Left renal pelvis (tissue), 4 donors: ENCODE measurements at places on chromosomes 1 and 21. TPM values are rescaled to one million over a fixed set of nuclear protein-coding genes. Genes with fewer than 3 reads are reported as not detected.

DNA sequence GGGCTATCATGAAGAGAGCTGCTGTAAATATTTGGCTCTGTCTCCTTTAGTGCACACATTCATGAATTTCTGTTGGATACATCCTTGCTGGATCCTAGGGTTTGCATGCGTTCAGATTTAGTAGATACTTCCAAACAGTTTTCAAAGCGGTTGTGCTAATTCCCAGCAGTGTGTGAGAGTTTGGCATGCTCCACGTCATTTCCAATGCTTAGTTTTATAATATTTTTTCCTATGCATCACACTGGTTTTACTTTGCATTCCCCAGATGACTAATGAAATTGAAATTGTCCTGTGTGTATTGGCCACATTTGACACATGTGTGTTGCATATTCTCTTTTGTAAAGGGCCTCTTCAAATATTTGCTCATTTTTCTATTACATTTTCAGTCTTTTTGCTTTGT, 18.5 kb upstream of the AADACL3 start:
- no peak for DNase-seq

DNA sequence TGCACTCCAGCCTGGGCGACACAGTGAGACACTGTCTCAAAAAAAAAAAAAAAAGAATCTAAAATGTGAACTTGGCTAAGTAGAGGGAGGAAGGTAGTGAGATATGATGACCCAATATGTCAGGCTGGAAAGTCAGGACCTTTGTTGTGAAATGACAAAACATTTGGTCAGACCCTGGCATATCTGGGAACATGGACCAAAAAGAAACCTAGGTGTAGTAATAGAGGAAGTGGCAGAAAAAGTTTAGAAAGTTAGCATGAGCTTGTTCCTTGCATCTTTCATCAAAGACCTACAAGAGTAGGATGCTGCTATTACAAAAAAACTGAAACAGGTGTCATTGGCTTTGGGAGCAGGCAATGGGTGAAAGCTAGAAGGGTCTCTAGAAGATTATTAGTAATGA, 7.3 kb upstream of the S100A3 start:
- no peak for DNase-seq

GRCh38 chr1:25914074-25914995, 8.1 kb upstream of the STMN1 start:
- DNase-seq: no peak

- DNase-seq: no peak
These were observed 55.3 kb downstream of the NME7 start for GRCh38 chr1:169312084-169312954.

DNA sequence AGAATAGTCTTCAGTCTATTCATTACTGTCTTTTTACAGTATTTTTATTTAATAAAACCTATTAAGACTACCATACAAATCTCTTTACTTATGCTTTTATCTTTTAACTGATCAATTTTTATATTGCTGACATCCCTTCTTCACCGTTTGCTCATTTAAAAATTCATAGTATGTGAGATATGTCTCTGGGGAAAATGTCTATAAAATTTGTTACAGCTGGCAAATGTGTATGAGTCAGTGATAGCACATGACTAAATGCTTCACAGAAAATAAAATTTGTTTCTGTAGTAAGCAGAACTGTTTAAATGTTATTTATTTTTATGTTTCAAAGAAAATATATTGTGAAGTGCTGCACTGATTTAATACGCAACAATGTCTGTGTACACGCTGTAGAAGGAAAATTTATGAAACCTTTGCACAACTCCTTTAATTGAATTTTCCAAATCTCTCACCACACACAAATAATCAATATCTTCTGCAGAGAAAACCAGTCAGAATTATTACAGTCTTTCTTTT, 74.2 kb downstream of the ITGB3BP start:
- DNase-seq: no peak

DNA sequence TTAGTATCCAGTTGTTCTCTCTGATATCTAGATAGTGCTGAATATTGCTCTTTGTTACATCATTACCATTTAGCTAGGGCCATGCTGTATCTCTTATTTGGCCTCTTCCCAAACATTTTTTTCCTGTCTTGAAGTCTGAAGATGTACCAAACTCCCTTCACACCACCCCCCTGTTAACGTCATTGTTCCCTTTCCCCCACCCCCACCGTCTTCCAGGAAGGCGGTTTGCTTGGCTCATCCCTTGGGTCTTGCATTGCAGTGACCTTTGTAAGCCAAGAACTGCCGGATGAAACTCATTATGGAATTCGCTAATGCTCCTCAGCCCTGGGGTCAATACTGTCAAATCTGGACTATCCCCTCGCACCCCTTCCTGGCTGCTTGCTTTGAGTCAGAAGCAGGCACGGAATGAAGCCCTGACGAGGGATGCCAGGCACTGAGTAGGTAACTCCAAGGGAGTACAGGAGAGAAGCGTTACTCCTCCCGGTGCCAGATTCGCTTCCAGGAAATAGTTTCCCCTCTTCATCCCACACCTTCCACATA, 283.1 kb downstream of the TM2D1 start:
- DNase-seq: no peak

TENT5C gene
- polyA plus RNA-seq: 13.4 TPM
